Muscle of leg (tissue), 16 donors: ENCODE measurements at places on chromosomes 2 and 18.

- no peak for DNase-seq
These were observed 142.2 kb upstream of the CAPN13 start for GRCh38 chr2:30949435-30949834.

- no peak for DNase-seq
These were observed 9.9 kb upstream of the KLF11 start for GRCh38 chr2:10033251-10034006.

- DNase-seq, result no peak
These were observed 340.6 kb downstream of the DYSF start for GRCh38 chr2:71793926-71794325.

DNA sequence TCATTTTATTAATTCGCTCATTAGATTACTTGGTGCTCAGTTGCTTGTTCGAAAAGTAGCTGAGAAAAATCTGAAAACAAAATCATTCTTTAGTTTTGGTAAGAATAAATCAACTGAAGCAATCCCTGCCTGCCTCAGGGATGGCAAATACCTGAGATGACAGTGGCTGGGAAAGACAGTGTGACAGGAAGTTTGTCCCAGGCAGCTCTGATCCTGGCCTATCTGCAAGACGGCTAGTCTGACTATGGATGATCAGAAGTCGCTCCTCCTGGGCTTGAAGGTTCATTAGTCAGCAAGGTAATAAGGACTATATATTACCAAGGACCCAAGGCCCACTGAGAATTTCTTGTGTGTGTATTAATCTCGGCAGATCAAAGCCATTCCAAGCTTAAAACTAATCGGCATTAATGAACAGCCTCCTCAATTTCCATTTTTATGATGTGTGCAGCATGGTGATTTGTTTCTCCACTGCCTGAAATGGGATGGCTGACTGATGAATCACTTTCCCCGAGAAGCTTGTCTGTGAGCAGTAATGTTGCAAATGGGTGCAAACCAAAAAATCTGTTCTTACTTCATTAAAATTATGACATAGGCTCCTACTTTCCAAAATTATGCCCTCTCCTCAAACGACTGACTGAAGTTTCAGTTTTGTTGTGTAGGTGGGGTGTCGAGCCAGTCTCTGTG is 199.9 kb downstream of the ACTR3 start:
- DNase-seq, result no peak

DNA sequence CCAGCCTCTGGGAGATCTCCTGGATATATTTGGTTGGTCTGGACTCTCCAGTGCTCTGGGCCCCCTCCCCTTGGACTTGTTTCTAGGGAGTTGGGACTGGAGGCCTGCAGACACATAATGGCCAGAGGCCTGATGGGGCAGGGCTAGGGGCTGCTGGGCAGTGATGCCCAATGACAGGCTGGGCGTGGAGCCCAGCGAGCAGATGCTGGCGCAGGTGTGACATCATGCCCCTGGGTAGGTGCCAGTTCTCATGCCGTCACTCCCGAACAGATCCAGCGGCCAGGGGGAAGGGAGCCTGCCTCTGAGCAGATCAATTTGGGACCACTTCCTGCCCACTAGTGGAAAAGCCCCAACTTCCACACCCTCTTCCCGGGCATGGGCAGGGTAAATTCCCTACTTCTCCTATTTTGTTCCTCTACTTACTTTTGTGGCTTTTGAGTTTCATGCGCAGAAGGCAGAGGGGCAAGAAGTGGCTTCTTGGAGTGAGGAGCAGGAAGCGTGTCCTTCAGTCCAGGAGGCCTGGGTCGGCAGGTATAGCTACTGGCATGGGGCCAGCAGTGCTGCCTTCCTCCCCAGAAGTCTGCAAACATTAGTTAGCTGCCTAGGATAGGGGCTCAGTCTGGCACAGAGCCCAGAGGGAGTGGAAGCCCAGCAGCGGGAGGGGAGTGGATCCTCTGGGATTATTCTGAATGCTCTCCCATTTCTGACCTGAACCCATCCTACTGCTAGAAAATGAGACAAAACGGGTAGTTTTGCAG is 6.1 kb downstream of the MPV17 start:
- no peak for DNase-seq

DNA sequence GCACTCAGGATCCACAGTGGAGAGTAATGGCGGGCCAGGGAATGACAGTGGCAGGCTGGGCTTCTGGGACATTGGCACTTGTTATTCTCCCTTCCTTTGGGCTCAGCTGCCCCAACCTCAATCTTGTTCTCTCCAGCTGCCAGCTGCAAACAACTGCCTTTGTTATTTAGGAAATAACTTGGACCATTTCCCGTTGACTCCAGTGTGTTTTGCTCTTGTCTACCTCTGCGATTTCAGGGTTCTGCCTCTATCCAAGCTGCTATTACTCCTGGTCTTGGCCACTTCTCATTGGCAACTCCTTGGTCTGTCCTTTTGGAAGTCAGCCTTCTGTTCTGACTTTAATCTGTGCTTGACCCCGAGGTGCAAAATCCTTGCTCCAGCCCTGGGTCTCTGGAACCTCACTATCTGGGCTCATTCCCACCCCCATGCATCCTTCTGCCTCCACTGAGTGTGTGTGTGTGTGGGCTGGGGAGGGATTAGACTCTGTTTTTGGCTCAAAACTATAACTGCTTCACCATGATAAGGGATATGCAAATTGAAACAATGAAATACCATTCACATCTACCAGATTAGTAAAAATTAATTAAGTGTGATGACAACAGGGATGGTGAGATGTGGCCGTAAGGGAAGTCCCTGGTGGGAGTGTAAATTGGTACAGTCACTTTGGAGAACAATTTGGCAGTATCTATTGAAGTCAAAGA is 134.1 kb upstream of the CXCR4 start:
- DNase-seq, result peak; percentile 77
